ENCODE measurements at places on chromosomes 2 and 18.

DNA sequence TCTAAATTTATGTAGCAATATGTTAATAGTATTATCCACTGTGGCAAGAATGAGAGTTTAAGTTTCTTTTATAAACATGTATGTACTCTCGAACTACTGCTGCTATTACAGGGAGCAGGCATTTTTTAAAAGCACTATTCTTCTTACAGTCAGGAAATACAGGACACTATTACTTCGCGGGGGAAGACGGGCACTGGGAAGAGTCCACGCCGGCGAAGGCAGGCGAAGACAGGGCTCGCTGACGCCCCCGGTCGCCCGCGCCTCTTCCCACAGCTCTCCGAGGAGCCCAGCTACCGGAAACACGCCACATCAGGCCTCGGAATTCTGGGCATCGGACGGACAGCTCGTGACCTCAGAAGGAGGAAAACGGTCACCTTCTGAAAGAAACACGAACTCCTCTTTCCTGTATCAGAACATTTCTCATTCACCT, 90.2 kb downstream of the FAM161A start:
- peak; percentile 83 for DNase-seq

DNA sequence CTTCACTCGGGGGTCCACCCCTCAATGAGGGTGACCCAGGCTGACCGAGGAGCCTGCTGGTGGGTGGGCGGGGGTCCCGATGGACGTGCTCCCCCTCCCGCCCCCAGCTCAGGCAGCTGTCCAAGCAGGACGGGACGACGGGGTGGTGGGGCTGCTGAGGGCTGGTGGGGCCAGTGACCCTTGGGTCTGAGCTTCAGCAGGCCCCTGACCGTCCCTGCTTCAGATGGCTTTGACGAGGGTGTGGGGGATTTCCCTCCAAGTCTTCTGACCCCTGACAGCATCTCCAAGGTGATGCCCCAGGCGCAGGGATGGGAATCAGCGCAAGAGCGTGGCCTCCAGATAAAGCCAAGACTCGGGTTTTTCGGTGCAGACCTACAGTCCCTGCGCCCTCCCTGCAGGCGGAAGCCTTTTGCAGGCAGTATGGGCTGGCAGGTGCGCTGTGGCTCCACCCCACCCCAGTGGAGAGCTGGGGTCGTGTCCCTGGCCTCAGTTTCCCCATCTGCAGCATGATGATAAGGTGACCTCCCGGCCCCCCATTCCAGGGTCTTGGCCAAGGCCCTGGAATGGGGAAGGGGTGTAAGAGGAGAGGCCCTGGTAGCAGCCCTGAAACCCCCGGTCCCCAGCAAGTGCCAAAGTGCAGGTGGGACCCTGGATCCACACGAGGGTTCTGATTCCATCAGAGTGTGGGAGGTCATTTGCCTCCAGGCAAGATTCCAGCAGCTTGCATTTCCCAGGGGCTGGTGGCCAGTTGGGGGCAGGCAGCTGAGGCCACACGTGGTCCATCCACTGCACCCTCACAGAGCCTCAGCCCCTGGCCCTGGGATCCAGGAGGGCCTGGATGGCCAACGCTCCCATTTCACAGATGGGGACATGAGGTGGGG, 8.7 kb downstream of the CROCC2 start:
- DNase-seq: no peak

DNA sequence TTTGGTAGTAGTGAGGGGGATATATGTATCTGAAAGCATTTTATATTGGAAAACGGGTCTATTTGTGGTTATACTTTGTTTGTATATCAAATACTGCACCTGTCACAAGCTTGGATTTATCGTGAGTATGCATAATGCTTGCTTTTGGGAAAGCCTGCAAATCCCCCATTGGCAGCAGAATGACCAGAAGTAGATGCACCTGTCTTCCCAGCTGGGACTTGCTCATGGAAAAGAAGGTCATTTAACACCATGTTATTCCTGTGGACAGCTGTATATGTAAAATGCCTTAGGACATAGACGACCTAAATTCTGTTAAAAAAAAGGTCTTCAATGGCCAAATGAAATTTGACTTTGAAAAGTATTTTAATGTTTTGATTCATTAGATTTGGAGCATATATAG, 599.4 kb downstream of the XIRP2 start:
- peak; percentile 55 for DNase-seq

DNA sequence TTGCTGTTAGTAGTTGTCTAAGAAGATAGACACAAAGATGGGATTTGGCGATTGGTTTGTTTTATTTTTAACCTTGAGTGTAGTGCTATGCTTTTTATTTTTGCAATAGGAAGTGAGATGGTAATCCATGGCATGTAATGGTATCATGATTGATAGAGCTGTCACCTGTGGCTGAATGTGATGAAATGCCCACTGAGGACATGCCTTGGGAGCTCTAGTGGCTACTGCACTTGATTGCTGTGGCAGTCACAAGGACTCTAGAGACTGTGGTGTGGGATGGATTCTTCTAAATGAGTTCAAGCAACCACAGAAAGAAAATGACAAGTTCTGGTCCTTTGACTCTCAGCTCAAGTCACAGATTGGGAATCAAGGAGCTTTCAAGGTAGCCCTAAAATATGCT, 139.4 kb downstream of the CYRIA start:
- DNase-seq: no peak

DNA sequence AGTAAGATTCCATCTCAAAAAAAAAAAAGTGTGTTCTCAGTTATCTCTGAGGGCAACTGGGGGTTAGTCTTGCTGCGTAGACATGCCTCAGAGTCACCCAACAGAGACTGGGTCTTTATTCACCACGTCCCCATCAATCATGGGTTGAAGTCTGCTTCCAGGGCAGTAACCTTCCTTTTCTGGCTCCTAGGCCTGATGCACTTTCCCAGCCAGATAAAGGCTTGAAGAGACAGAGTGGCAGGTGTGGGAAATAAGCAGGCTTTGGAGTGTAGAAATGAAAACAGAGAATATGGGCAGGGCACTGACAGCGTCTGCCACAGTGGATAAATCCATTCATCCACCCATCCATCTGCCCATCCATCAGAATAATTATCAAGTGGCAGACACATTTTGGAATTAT, 134.1 kb upstream of the LGALSL start:
- no peak for DNase-seq

- DNase-seq: no peak
These were observed 565.2 kb upstream of the NRP2 start for GRCh38 chr2:205117125-205117524.

DNA sequence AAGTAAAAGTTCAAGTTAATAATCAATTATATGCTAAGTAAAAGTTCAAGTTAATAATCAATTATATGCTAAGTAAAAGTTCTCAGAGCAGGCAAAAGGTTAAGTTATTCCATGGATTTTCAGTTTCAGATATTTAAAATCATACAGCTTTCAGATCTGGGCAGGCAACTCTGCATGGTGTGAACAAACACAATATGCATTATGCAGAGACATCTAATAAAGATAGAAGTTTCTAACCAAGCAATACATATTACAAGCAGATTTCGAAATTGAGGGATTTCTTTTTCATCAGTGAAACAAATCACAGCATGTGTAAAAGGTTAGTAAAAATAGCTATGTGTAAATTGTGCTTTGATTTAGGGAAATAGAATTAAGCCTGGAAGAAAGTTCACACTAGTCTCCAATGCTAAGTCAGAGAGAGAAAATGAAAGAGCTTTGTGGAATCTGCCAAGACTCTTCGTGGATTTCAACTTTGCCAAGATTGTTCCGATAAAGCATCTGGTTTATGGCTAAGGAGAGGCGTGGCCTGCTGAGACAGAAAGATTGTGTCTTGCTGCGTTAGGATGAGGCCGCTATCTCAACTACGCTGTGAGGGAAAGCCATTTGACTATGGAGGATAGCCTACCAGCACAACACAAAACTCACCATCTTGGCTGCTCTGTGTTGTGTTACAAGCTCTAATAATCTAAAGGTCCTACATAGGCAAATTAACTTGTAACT, 60.1 kb upstream of the SLC16A14 start:
- DNase-seq: no peak

DNA sequence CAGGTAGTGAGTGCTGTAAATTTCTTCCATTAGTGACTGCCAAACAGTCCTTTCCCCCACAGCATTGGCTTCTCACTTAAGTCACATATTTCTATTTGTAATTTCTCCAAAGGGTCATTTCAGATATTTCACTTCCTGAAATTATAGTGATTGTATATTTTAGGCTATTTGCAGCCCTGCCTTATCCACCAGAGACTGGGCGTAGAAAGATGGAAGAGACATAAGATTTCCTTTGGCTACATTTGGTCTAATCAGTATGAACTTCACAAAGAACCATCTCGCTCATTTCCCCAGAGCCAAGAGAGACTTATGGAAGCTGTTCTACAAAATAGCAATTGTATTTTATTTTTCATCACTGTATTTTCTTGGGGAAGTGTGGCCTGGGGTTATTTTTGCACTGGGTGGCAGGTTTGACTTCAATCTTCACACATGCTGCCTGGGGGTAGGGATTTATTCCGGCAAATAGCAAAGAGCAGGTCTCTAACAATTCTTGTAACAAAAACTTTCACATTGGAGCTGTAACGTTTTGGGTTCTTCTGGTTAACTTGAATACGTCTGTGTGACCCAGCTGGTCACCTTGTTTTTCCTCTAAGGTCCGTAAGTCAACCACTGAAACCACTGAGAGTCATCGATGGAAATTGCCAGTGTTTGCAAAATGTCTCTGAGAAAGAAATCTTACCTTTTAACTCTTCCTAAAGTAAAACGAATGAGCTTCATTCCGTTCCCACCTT, 170.6 kb upstream of the SERPINE2 start:
- DNase-seq: no peak

DNA sequence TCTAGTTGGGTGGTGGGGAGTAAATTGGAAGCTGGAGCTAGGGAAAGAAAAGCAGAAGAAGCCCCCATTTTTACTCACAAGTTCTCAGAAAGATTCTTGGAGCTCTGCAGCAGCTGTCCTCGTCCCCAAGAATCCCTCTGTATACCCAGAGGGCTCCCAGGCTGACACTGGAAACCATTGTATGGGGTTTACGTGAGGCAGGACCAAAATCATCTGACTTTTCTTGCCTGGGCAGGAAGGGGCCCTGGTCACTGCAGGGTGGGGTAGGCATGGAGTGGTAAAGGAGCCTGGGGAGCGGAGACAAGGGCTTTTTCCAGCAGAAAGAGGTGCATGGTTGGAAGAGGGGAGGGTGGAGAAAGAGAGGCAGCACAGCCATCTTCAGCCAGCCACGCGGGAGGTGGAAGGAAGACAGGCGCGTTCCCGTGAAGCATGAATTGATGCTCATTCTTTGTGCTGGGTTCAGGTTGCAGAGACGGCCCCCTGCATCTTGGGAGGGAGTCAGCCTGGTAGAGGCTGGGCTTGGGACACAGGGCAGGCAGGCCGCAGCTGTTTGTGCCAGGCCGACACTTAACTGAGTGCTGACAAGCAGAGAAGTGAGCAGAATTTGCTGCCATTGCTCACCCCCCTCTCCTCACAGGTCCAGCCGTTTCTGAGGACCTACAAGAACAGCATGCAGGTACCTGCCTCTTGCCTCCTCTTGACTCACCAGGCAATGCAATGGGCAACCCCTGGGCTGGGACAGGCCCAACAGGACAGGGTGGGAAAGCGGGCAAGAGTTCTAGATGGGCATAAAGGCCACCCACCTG, 94.8 kb downstream of the PLB1 start:
- DNase-seq: no peak

DNA sequence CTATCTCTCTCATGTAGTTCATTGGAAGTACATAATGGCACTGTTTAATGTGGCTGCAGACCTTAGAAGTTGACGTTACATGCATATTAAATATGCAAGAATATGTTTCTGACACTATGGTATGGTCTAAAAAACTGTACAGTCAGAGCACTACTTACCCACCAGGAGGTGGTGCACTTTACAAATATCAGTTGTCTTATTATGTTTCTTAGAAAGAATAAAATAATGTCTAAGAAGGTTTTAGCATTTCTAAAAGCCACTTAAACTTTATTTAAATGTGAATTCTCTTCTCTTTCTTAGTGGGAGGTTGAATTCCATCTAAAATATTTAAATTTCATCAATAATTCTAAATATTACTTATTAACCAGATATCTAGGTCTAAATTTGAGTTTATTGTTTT, 4.3 kb downstream of the TMEFF2 start:
- no peak for DNase-seq

GRCh38 chr2:128319631-128320191, 1.0 kb upstream of the HS6ST1 start:
- DNase-seq: no peak

- DNase-seq: no peak
These were observed 15.2 kb downstream of the GKN2 start for GRCh38 chr2:68937346-68938055.

DNA sequence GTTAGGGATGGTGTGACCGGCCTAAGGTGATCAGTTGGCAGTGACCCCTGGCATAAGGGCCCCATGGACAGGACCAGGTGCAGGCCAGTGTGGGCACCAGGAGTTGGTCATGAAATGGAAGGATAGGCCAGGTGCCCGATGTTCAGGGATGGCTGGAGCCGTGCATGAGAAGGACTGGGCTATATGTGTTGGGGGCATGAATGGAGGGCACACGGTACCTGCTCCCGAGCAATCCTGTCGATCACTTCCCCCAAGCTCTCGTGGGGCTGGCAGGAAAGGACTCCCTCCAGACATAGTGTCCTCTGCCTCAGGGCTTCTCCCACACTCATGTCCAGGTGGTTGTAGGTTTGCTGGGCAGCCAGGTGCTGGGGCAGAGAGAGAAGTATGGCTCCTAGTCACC, 7.6 kb downstream of the PRKAG3 start:
- no peak for DNase-seq

GRCh38 chr2:239598011-239598731, 197.4 kb upstream of the HDAC4 start:
- no peak for DNase-seq

DNA sequence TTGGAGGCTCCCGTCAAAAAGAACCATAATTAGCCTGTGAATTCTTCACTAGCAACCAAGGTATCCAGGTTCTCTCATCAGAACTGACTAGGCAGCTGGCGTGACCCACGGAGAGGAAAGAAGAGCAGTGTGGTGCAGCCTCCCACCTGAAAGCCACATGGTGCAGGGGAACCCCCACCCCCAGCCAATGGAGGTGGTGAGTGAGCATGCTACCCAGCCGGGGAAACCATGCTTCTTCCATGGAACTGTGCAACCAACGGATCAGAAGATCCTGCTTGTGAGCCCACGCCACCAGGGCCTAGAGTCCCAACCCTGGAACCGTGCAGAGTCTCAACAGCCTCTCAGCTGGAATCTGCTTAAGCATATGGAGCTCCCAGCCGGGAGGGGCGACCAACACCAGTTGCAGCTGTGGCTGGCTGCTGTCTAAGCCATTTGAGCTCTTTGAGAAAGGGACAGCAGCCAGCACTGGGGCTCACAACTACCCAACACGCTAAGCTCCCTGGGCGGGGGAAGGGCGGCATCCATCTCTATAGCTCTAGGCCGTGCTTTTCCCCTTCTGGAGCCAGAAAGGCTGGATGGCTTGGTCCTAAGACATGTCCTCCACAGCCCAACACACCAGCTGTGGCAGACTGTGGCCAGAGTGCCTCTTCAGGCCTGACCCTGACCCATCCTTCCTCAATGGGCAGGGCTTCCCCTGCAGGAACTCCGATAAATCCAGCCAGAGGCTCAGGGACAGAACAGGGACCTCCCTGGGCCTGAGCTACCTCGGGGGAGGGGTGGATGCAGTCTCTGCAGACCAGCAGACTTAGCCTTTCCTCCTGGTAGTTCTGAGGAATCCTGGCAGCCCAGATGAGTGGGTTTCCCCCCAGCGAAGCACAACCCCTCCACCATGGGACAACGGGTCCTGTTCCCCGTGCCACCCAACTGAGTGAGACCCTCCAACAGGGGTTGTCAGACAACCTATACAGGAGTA, 151.4 kb upstream of the NXPH2 start:
- no peak for DNase-seq

GRCh38 chr2:190205657-190206056, 114.0 kb downstream of the HIBCH start:
- DNase-seq: no peak
